WTC11 (cell line): ENCODE measurements at places on chromosomes 1 and 21. TPM values are rescaled to one million over a fixed set of nuclear protein-coding genes. Genes with fewer than 3 reads are reported as not detected.

Gene DAB1
- total RNA-seq, result 10.7 to 12.3 TPM (median 12.1 TPM) in 3 replicates

Gene IGSF21
- 28.0 to 30.5 TPM (median 28.5 TPM) in 3 replicates for total RNA-seq

DNA sequence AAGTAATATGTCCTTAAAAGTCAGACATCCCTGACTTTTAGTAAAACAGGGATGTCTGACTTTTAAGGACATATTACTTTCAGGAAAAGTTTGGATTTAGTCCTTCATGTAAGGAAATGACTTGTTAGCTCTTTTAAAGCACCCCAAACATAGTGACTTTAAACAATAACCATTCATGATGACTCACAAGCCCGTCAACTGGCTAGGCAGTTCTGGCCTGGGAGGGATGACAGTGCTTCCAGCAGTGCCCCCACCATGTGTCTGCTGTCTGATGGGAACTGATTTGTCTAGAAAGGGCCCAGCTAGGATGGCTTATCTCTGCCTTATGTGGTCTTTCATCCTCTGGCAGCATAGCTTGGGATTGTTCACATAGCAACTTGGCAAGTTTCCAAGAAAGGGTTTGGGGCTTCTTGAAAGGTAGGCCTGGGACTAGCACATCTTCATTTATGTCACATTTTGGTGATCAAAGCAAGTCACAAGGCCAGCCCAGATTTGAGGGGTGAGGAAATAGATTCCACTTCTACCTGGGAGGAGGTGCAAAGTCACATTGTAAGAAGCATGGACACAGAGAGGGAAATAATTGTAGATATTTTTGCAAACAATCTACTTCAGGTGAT is 143.5 kb downstream of the C1orf94 start:
- peaks cover 18% of the 10 kb centered on the region for H3K36me3 ChIP-seq
- no peak overlapping the region for H3K4me3 ChIP-seq
- no peak overlapping the region for H3K27ac ChIP-seq
- no peaks in the 10 kb centered on the region for H3K4me1 ChIP-seq

DNA sequence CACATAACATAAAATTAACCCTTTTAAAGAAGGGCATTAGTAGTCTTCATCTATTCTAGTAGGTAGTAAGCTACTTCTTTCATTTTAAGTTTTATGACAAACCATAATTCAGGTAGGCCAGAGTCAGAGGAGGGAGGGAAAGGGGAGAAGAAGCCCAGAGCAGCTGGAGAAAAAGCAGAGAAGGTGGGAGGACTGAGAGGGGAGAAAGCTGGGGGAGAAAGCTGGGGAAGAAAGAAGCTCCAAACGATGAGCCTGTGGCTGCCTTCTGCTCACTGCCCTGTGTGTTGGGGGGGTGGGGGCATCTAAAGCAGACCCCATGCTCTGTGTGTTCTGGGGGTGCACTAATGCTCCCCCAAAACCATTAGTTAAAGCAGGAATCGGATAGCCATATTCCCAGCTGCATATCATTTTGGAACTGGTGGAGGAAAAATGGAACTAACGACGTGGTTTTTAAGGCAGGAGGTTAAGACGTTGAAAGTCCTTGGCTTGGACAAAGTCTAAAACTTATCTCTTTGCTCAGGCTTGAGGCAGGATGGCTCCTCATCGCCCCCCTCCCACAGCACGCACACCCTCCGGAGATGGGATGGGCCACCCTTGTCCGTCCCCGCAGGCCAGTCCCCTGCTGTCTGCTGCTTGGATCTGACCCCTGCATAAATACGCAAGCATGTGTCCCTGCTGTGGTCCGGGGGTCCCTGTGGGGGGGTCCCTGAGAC is 184.2 kb downstream of the DYRK1A start:
- no peak overlapping the region for H3K4me3 ChIP-seq
- H3K36me3 ChIP-seq, result no peaks in the 10 kb centered on the region
- peaks cover 24% of the 10 kb centered on the region for H3K4me1 ChIP-seq

- H3K4me1 ChIP-seq, result peaks cover 3% of the 10 kb centered on the region
- DNase-seq, result no peak
- no peak overlapping the region for H3K27ac ChIP-seq
- peaks cover 10% of the 10 kb centered on the region for H3K27me3 ChIP-seq
Observed at GRCh38 chr1:228927946-228928898, 192.9 kb downstream of the RHOU start.
